Thyroid gland (tissue), 4 donors: ENCODE measurements at places on chromosomes 16 and 17. TPM values are rescaled to one million over a fixed set of nuclear protein-coding genes. Genes with fewer than 3 reads are reported as not detected.

DNA sequence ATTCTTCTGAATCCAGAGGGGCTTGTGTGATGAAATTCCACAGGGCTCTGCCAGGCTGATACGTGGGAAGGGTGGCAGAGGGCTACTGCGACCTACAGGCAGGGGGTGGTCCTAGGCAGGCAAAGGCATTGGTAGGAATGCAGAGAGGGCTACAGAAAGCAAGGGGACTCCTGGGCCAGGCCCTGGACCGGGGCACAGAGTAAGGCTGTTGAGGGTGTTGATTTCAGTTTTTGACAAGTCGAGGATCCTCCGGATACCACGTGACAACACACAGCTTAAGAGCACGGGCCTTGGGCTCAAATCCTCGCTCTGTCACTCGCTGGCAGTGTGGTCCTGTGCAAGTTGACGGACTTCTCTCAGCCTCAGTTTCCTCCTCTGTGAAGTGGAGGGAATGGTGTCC, 19.1 kb upstream of the DOC2B start:
- no peak for DNase-seq
- H3K36me3 ChIP-seq = no peaks in the 10 kb centered on the region
- H3K27me3 ChIP-seq = peaks cover 4% of the 10 kb centered on the region
- peaks cover 6% of the 10 kb centered on the region for H3K4me1 ChIP-seq

DNA sequence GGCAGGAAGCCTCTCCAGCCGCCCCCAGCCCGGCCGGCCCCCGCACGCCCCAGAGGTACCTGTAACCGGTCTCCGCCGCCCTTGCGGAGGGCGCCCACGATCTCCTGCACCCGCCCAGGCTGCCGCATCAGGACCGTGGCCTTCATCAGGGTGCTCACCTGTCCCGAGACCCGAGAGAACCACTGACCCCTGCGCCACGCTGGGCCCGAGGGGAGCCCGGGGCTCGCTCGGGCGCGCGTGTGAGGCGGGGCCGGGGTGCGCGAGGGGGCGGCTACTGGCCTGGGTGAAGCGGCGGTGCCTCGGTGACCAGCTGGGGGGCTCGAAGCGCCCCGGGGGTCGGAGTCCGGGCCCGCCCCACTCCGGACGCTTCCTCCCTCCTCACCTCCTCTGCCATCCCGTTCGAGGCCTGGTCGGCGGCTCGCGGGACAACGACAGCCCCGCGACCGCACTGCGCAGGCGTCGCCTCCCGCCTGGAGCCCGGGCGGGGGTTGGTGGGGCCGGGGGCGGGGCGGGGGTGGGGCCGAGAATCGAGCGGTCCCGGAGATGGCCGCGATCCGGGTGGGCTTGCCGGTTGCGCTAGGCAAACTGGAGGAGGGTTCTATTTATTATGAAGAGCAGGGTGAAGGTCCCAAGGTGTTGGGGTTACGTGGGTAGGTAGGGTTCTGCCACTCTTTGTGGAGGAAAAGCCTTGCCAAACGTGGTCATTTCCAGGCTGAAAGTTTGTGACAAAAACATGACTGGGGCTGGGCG, at the start of gene NT5C3B:
NT5C3B (minus strand) TSS at position 433 of the 750 bp plus-strand sequence; CDS start at position 394, 39 bp downstream.
- peak within 1 kb of the TSS; percentile 93 for H3K4me3 ChIP-seq
- H3K27me3 ChIP-seq = no peaks in the 10 kb centered on the region
- H3K27ac ChIP-seq = peak within 1 kb of the TSS; percentile 79
- peaks cover 19% of the 10 kb centered on the region for H3K4me1 ChIP-seq

GRCh38 chr17:12982224-12982623, 35.6 kb downstream of the ELAC2 start:
- H3K36me3 ChIP-seq = no peaks in the 10 kb centered on the region
- H3K27ac ChIP-seq = no peak overlapping the region
- no peaks in the 10 kb centered on the region for H3K27me3 ChIP-seq
- no peak overlapping the region for H3K4me3 ChIP-seq

The CCL22 gene
- total RNA-seq = not detected

GRCh38 chr17:41534899-41535546, 6.9 kb upstream of the KRT19 start:
- H3K27me3 ChIP-seq = no peaks in the 10 kb centered on the region
- H3K27ac ChIP-seq = no peak overlapping the region
- H3K36me3 ChIP-seq = no peaks in the 10 kb centered on the region
- H3K4me1 ChIP-seq = no peaks in the 10 kb centered on the region
- no peak overlapping the region for H3K4me3 ChIP-seq
- DNase-seq = no peak

GRCh38 chr17:27366437-27366836, 72.5 kb downstream of the WSB1 start:
- H3K4me3 ChIP-seq = no peak overlapping the region
- H3K27ac ChIP-seq = no peak overlapping the region
- DNase-seq = no peak
- no peaks in the 10 kb centered on the region for H3K4me1 ChIP-seq
- H3K27me3 ChIP-seq = no peaks in the 10 kb centered on the region

- no peak for DNase-seq
- H3K36me3 ChIP-seq = no peaks in the 10 kb centered on the region
- H3K4me3 ChIP-seq = no peak overlapping the region
Observed at GRCh38 chr17:8210761-8211458, 535 bp upstream of the AURKB start.

DNA sequence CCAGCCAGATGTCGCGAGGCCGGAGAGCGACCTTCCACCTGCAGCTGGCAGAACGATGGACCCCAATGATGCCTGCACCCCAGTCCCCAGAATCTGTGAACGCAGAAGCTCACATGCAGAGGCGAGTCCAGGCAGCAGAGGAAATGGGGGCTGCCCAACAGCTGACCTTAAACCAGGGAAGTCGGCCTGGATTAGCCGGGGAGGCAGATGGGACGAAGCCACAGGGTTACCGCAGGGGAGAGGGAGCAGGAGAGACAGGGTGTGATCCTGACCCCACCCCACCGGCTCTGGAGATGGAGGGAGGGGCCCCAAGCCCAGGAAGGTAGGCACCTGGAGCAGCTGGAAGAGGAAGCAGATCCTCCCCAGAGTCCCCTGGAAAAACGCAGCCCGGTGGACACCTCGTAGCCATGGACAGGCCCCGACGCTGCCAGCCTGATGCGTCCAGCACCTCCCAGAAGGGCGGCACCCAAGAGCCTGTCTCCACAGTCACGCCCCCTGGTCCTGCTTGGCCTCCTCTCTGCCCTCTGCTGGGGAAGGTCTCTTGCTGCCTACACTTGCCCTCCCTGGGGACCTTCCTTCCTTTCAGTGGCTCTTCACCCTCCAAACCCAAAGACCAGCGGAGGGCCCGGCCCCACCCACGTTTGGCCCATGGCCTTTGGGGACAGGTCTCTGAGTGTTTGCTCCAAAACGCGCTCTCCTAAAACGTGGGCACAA, 37.3 kb downstream of the PIEZO1 start:
- no peak for DNase-seq
- no peaks in the 10 kb centered on the region for H3K36me3 ChIP-seq
- H3K27me3 ChIP-seq = no peaks in the 10 kb centered on the region
- H3K27ac ChIP-seq = no peak overlapping the region
- H3K4me1 ChIP-seq = no peaks in the 10 kb centered on the region

- H3K4me1 ChIP-seq = peaks cover 25% of the 10 kb centered on the region
- H3K27me3 ChIP-seq = no peaks in the 10 kb centered on the region
Observed at GRCh38 chr16:70715055-70715858, 29.4 kb upstream of the MTSS2 start.

GRCh38 chr17:1720856-1721386, 3.6 kb upstream of the WDR81 start:
- H3K36me3 ChIP-seq = no peaks in the 10 kb centered on the region
- peak overlapping the region; percentile 64 for H3K27ac ChIP-seq
- H3K27me3 ChIP-seq = no peaks in the 10 kb centered on the region
- peaks cover 37% of the 10 kb centered on the region for H3K4me1 ChIP-seq
- peak; percentile 75 for DNase-seq

The CFAP119 gene
- total RNA-seq = 11.6 TPM

GRCh38 chr17:80695979-80696378, 151.3 kb downstream of the RPTOR start:
- DNase-seq = no peak
- no peaks in the 10 kb centered on the region for H3K4me1 ChIP-seq
- no peaks in the 10 kb centered on the region for H3K27me3 ChIP-seq
- H3K4me3 ChIP-seq = no peak overlapping the region
- H3K36me3 ChIP-seq = no peaks in the 10 kb centered on the region

The GINS2 gene
- 0.81 TPM for total RNA-seq

- peaks cover 10% of the 10 kb centered on the region for H3K36me3 ChIP-seq
- peaks cover 5% of the 10 kb centered on the region for H3K4me1 ChIP-seq
- H3K27ac ChIP-seq = no peak overlapping the region
- DNase-seq = no peak
- H3K4me3 ChIP-seq = no peak overlapping the region
- no peaks in the 10 kb centered on the region for H3K27me3 ChIP-seq
Observed at GRCh38 chr17:37110746-37111145, 162.0 kb downstream of the AATF start.

DNA sequence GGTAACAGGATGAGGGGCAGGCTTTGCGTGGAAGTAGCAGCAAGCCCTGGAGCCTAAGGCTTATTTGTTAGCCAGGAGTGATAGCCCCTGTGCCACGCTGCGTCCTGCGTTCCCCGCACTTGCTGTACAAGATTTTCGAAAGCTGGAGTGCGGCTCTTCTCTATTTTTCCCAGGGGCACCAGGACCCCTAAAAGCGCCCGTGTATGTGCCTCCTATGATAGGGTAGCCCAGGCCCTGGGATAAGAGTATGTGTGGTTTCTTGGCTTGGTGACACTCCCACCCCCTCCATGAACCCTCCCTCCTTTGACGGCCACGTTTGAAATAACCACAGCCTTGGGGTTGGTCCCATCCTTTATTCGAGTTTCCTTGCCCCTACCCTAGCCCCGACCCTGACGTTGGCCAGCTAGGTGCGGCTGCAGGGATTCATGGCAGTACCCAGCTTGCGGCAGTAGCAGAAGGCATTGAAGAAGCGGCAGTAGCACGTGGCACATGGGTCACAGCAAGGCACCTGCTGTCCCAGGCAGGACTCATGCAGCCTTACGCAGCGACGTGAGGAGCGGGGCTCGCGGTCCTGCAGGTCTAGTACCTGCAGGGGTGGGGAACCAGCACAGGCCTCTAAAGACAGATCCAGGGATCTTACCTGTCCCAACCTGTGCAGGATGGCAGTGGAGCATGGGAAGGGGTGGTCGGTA, 968 bp downstream of the AGRP start:
- peaks cover 17% of the 10 kb centered on the region for H3K4me1 ChIP-seq
- H3K4me3 ChIP-seq = no peak overlapping the region

The VWA3A gene
- total RNA-seq = not detected

GRCh38 chr16:21590287-21590686, 9.1 kb upstream of the METTL9 start:
- no peak overlapping the region for H3K4me3 ChIP-seq
- DNase-seq = no peak
- no peaks in the 10 kb centered on the region for H3K36me3 ChIP-seq

- no peaks in the 10 kb centered on the region for H3K36me3 ChIP-seq
- H3K27me3 ChIP-seq = no peaks in the 10 kb centered on the region
- H3K4me3 ChIP-seq = no peak overlapping the region
- H3K4me1 ChIP-seq = no peaks in the 10 kb centered on the region
Observed at GRCh38 chr17:73971127-73971526, 232.4 kb upstream of the RPL38 start.

The ALDH3A2 gene
- 198 TPM for total RNA-seq

The KPNA2 gene
- 14.8 TPM for total RNA-seq

DNA sequence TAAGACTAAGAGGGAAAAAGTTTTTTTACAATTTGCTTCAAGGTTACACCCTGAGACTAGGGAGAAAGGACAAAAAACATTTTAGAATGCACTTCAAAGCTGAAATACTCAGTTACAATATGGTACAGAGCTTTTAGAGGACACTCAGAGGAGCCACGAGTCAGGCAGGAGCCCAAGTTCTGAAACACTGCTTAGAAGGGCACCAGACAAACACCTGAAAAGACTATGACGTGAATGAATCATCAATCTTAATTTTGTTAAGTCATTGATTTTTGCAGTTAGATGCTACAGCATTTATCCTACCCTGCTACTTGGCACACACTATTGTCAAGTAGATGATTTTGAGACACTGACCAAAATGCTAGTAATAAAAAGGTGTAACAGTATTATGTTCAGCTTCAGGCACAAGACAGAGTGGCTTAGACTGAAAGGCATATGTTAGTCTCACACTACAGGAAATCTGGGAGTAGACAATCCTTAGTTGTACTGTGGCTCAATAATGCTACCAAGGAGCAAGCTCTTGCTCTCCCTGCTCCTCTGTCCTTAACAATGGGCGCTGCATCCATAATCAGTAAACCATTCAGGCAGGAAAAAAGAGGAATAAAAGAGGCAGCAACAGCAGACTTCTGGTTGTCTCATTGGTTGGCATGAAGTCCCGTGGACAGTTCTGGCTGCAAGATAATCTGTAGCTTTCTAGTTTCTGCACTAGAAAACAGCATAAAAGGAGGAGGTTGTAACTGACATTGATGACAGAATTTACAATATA, 151.8 kb downstream of the ABCA8 start:
- no peak overlapping the region for H3K27ac ChIP-seq
- H3K27me3 ChIP-seq = no peaks in the 10 kb centered on the region
- peak; percentile 12 for DNase-seq
- H3K4me3 ChIP-seq = no peak overlapping the region

DNA sequence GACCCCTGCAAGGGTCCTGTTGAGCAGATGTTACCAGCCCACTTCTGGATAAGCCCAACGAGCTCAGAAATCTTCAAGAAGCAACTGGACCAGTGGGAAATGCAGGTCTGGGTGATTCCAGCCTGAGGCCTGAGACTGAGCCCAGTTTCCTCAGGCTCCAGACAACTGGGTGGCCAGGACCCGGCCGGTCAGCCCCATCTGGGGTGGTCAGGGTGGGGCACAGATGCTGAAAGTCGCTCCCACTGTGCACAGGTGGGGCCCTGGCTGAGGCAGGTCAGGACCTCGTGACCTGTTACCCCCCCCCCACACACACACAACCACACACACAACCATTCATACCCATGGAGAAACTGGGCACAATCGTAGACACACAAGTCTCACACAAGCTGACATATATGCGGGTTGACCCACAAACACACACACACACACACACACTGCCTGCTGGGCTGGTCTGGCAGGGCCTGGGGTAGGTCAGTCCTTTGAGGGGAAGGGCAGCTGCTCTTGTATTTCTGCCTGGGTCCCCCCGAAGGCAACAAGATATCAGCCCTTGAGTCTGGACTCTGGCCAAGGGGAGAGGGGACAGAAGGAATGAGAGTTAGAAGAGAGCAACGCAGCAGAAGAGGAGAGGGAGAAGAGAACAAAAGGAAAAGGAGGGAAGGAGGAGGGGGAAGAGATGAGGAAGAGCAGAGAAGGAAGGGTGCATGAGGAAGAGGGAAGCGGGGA, 99.0 kb upstream of the CDH5 start:
- DNase-seq = no peak
- no peaks in the 10 kb centered on the region for H3K27me3 ChIP-seq
- no peak overlapping the region for H3K4me3 ChIP-seq

The HOXB1 gene
- total RNA-seq = not detected

DNA sequence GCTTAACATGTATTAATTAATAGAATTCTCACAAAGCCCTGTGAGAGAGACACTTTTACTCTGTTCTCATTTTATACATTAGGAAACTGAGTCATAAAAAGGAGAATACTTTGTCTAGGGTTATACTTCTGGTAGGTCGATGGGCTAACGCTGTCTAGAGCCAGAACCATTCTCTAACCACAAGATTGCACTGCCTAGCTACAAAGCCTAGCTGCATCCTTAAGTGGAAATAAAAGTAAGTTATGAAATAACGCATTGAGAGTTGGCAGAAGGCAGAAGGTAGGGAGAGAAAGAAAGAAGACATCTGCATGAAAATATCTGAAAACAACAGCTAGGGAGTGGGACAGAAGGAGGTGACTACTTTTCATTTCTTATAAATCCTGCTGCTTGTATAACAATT, 33.2 kb downstream of the IRX6 start:
- no peak for DNase-seq
- H3K27me3 ChIP-seq = no peaks in the 10 kb centered on the region
- no peak overlapping the region for H3K27ac ChIP-seq
- H3K36me3 ChIP-seq = no peaks in the 10 kb centered on the region
- no peak overlapping the region for H3K4me3 ChIP-seq

The VAT1L gene
- total RNA-seq = 1.9 TPM
